ENCODE measurements at places on chromosomes 4 and X.

DNA sequence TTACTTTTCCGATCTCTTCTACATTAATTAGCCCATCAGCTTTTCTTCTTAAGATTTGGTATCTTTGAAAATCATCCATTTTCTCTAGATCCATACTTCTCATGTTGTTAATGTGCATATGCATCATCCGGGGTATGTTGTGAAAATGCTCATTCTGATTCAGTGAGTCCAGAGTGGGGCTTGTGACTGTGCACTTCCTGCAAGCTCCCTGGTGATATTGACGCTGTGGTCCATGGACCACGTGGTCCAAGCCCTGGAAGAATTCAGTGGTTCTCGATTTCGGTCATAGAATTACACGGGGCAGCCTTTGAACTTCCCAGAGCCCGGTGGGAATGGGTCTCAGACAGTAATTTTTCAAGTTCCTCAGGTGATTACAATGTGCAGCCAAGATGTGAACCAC lies 69.8 kb downstream of the ZFX start:
- no peak for DNase-seq

- DNase-seq: no peak
Measured at GRCh38 chr4:88028946-88029345, 21.5 kb downstream of the PKD2 start.

DNA sequence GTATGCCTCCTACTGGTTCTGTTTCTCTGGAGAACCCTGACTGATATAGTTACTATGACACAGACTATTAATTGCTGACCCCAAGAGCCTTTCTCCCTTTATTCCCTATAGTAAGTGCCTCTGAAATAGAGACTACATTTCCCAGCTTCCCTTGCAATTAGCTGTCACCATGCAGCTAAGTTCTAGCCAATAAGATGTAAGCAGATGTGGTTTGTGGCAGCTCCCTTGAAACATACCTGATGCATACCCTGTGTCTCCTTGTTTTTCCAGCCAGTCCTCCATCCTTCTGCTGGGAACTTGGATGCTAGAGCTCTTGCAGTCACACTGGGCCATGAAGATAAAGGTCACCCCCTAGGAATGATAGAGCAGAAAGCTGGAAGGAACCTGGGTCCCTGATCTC lies 9.7 kb upstream of the TMEM165 start:
- DNase-seq: no peak

- DNase-seq: peak; percentile 55
Measured at GRCh38 chr4:186201535-186202230, 10.3 kb downstream of the CYP4V2 start.

DNA sequence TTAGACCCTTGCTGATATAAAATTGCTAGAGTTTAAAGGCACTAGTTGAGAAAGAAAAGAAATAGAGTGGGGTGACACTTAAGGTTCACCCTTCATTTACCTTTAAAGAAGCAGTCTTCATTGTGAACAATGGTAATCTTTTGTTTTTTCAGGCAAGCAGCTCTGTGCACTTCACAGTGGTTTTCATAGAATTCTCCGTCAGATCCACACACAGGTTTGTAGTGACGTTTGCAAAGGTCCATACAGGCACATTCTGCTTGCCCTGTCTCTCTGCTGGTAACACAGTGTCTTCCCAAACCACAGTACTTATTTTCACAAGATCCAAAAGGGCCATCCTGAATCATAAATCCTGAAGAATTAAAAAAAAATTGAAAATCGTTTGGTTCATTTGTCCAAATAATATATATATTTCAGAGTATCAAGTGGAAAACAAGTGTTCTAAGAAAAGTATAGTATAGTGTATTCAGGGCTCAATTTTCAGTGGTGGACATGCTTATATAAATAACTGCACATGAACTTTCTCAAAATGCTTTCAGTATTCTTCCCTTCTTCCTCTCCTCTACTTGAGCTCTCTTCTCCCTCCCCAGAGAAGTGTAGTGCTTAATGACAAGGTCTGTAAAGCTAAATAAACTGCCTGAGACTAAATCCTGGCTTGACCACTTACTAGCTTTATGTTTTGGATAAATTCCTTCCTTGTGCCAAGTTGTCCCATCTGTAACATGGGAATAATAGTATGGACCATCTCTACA lies 243.3 kb downstream of the FSTL5 start:
- DNase-seq: no peak

DNA sequence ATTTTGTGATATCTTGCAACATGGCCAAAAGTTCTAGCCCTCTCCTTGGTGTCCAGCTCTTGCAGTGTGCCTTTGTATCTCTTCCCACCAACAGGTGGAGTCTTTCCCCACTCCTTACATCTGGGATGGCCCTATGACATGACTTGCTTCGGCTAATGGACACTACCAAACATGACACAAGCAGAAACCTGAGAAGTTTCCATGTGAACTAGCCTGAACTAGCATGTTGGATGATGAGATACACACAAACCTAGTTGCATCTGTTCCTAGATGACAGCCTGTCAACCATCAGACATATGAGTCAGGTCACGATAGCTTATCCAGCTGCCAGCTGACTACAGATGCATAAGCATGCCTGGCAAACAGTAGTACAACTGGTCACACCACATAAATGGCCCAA lies 207.5 kb upstream of the FTHL17 start:
- DNase-seq: no peak

DNA sequence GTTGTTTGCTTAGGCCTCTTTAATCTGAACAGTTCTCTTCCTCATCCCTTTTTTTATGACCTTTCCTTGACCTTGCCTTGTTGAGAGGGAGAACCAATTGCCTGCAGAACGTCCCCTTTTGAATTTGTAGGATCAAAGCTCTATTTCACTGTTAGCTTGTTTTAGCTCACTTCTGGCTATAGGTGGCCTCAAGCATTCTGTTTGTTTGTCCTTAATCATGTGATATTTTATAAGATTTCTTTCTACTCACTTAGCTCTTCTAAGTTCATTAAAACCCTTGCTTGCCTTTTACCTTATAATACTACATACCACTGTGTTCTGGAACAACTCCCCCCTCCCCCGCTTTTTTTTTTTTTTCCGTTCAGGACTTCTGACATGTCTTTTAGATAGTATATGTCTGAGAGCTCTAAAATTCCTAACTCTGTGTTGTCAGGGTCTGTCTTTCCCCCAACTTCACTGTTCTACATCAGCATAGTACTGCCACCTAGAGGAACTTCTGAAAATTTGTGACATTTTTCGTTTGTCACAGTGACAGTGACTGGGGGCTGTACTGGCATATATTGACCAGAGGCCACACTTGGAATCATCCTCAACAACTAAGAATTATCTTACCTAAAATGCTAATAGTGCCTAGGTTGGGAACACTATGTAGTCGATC lies 128.5 kb downstream of the LARP7 start:
- no peak for DNase-seq

DNA sequence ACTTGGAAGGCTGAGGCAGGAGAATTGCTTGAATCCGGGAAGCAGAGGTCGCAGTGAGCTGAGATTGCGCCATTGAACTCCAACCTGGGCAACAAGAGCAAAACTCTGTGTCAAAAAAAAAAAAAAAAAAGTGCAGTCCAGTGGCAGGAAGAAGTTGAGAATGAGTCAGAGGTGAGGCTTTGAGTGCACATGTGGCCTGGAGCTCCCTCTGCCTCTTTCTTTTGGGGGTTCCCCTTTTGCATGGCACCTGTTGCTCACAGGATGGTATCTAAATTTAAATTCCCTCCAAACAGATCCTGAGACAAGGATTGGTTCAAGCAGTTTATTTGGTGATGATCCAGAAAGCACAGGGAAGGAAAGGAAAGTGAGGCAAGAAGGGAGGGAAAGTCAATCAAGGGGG lies 151.4 kb upstream of the STX18 start:
- no peak for DNase-seq

GRCh38 chrX:53319614-53320542 lies 38.5 kb upstream of the IQSEC2 start:
- DNase-seq: peak; percentile 27

GRCh38 chr4:40221744-40222143 lies 24.9 kb downstream of the RHOH start:
- DNase-seq: no peak

GRCh38 chr4:52099860-52100461 lies 48.9 kb downstream of the SPATA18 start:
- DNase-seq: no peak

DNA sequence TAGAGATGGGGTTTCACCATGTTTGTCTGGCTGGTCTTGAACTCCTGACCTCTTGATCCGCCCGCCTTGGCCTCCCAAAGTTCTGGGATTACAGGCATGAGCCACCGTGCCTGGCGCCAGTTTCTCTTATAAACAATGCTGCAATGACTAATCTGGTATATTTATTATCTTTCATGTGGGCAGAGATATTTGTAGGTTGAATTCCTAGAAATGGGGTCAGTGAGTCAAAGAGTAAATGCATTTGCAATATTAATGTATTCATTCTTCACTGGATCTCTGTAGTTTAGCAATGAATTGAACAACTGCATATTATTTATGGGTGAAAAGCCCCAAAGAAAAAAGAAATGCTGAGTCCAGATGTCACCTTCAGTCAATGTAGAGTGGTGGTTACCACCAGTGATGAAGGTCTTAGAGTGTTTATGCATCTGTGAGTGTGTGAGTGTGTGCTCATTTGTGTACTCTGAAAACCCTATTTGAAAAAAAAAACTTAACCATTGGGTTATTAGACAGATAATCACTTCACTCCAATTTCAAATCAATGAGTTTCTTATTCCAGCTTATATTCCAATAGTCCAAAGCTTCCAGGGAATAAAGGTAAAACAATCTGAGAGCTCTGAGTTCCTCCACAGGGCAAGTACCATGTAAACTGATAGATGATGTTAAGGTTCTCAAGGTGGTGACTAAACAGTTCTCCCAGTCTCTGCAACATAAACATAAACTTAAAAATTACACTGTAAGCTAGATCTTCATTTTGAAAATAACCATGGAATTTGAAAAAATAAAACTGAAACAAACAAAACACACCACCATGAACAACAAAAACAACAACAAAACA lies 22.6 kb upstream of the CD38 start:
- no peak for DNase-seq

GRCh38 chr4:6965329-6965728 lies 55.7 kb downstream of the TBC1D14 start:
- peak; percentile 31 for DNase-seq

DNA sequence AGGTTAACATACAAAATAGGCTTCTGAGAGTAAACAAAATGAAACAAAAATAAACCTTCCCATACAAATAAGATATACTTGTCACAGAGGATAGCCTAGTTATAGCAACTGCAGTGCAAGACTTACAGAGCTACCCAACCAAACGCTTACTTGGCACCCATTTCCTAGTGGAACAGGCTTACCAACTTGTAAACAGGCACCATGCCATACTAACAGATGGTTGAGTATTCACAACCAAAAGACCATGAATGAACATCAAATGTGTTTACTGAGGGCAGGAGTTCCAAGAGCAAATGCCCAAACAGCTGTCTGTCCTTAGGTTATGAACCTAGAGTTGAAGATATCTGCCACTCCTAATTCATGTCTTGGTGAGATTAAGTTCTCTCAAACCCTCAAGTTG lies 2629.2 kb downstream of the PCDH7 start:
- no peak for DNase-seq

GRCh38 chrX:80312448-80312847 lies 107.8 kb upstream of the TENT5D start:
- no peak for DNase-seq

DNA sequence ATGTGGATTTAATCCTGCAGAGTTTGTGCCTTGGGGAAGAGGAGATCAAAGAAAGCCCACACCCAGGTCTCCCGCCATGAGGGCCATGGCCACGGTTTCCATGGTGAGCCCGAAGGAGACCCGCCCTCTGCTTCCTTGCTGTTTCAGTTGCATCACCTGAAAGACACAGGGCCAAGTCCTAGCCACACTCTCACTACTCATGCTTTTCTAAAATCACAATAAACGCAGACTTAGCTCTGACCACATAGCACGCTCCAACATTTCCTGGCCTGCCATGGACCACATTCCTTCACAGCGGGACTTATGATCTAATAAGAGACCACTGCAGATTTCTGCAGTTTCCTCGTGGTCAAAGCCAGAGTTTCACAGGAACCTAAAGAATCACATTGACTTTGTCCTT lies 426.0 kb upstream of the NR3C2 start:
- no peak for DNase-seq

GRCh38 chr4:166491635-166492034 lies 618.6 kb downstream of the TLL1 start:
- no peak for DNase-seq

DNA sequence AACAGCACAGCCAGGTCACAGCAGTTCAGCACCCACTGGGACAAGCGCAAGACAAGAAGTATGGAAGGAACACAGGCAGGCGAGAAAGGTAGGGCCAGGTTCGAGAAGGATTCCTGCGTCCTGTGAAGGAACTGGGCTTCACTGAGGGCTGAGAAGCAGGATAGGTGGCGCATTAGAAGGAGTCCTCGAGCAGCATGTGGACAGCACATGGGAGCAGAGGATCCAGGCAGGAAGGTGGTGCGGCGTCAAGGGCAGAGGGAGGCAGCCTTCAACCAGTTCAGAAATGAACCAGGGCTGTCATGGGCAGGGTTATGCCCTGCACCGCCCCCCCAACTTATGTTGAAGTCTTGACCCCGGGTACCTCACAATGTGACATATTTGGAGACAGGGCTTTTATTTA lies 30.8 kb upstream of the LAP3 start:
- DNase-seq: no peak

GRCh38 chr4:108337923-108338322 lies 169.2 kb upstream of the LEF1 start:
- no peak for DNase-seq

DNA sequence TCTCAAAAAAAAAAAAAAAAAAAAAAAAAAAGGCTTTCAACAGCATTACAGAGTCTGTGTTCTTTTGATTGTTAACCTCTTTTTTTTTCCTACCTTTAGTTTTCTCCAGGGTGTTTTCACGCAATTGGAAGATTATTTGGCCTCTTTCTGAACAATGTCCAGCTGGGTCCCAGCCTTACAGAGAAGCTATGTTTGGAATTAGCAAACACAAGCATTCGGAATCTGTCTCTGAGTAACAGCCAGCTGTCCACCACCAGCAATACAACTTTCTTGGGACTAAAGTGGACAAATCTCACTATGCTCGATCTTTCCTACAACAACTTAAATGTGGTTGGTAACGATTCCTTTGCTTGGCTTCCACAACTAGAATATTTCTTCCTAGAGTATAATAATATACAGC lies 13.3 kb downstream of the TLR3 start:
- no peak for DNase-seq

GRCh38 chr4:144703494-144703893 lies 57.5 kb downstream of the HHIP start:
- DNase-seq: no peak

- no peak for DNase-seq
Measured at GRCh38 chr4:35175894-35176293, 1068.4 kb downstream of the ARAP2 start.

GRCh38 chr4:158051401-158052235 lies 121.2 kb downstream of the GASK1B start:
- DNase-seq: no peak

DNA sequence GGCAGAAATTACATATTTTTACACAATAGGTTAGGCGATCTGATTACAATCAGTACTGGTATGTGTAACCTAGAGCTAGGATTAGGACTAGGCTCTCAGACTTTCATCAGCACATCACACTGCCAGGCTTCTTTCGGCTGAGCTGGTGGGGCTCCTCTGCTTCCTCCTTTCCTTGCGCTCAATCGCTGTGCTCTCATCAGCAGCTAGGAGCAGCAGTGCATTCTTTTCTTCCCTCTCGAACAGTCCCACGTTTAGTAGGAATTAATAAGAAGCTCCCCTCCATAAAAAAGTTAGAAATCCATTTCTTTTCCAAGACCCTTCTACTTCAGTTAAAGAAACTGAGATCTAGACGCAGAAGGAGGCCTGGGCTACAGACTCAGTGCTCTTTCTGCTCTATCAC lies 350.4 kb downstream of the SPRY1 start:
- DNase-seq: no peak
